ENCODE measurements at places on chromosomes 1 and 21.

DNA sequence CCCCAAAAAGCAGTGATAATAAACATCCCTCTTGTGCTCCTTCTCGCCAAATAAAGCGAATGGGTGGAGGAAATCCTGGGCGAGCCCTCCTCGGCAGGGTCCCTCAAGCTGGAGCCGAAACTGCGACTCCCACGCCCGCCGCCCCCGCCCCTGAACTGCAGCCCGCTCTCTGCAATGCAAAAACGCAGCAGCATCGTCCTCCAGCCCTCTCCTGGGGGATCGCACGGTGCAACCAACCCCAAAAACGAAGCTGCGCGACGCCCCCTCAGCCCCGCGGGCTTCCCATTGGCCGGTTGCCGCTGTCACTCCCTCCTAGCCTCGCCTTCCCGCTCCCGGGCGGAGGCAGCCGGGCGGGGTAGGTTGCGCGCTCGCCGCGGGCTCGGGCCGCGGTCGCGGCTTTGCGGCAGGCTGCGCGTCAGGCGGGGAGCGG lies at the start of gene TMCC2:
TMCC2 (plus strand) TSS at position 363 of the 430 bp plus-strand sequence. CDS start 619 bp downstream, outside the sequence.
- peak; percentile 88 for DNase-seq

DNA sequence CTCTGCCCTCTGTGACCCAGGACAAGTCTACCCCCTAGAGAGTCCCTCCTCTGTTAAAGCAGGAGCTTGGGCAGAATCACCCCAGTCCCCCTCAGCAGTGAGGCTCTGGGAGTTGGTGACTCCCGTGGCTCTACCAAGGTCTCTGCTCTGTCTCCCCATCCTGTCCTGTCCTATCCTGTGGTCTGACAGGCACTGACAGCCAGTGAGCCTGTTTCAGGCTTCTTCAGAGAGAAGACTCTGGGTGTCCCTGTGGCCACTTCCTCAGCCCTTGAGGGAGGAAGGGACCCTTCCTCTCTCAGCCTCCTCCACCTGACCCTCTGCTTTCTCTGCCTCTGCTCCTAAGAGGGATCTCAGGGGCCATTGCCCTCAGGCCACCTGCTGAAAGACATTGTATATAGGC lies 148.7 kb downstream of the FCRL5 start:
- no peak for DNase-seq

DNA sequence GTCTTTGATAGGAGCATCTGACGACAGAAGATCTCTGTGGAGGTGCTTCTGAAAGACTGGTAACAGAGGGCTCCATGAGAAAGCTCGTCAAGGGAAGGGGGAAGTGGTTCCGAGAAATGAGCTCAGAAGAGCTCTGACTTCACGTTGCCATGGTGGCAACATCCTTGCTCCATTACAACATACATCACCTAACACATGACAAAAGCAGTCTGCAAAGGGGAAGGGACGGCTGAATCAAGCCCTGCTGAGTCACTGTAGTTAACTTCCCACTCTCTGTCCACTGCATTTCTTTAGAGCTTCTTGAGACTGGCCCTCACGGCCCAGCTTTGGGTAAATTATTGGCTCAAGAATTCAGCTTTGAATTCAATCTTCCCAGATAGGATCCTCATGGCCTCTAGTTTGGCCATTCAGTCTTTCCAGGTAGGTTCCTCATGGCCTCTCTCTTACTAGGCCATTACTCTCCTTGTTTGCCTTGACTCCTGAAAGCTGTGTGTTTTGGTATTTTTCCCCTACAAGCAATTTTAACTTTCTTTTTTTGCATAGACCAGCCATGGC lies 88.0 kb upstream of the ZNF648 start:
- no peak for DNase-seq

DNA sequence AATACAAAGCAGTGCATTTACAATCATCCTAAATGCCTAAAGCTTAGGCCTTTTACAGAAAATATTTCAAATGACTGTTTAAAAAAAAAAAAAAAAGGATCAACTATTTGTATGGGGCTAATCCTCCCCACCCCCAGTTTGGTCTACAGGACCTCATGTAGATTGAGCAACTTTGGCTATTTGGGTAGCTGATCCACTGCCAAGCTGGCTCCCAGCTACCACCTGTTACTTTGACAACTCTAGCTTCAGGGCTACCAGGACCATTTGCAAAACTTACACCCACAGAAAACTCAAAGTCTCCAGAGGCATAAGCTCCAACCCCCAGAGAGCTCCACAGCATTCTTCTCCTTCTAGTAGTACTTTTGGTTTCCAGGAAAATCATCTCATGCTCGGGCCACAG lies 29.4 kb downstream of the JAK1 start:
- no peak for DNase-seq

Measured in liver (tissue), 10 donors.